ENCODE measurements at places on chromosomes 5 and 9.
A peak's percentile ranks its signal among the peaks of the same experiment; 100 is the strongest.

GRCh38 chr9:86282979-86283535 is 719 bp upstream of the ISCA1 start:
- DNase-seq: peak; percentile 69

- DNase-seq: no peak
These were observed 1.1 kb downstream of the FKBP15 start for GRCh38 chr9:113219969-113220368.

- DNase-seq: no peak
These were observed 328.6 kb downstream of the ENC1 start for GRCh38 chr5:74311961-74312360.

DNA sequence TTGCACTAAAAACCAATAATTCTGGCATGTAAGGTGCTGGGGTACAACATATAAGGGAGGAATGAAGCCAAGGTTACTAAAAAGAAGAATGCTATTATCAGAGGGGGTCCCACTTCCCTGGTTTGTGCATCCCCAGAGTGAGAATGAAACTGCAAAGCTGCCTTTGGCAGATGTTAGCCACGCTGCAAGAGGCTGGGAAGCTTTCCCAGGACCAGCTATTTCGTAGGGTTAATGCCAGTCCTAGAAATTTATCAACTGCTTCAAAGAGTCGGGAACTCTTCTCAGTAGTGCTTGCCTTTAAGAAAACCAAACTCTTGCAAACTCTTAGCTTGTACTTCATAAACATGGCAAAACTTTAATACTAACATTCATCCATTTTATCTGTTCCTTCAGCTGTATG is 87.5 kb upstream of the NR5A1 start:
- no peak for DNase-seq

DNA sequence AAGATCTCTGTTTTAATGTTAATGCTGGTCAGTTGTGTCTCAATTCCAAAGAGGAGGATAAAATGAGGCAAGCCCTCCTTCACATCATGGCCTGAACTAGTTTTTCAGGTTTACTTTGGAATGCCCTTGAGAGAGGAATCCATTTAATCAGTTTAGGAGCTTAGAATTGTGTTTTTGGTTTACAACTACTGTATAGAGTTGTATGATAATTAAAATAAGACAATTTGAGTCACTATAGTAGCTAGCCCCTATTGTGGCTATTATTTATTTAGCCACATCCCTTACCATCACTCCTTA is 107.8 kb upstream of the PRLR start:
- no peak for DNase-seq

DNA sequence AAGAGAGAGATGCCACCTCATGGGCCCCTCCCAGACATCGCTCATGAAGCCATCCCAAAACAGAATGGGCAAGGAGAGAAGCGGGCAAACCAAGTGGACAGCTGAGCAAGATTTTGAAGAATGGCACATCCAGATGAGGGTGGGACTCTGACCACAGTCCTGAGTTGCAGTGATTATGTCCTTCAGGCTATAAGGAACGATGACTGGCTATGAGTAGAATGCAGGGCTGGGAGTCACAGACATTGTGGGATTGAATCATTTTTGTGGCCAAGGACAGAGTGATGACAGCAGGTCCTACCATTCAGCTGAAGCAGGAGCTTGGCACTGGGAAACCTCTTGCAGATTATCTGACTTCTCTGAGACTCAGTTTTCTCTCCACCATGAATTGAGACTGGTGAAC is 245.7 kb upstream of the SLC30A5 start:
- peak; percentile 28 for DNase-seq

DNA sequence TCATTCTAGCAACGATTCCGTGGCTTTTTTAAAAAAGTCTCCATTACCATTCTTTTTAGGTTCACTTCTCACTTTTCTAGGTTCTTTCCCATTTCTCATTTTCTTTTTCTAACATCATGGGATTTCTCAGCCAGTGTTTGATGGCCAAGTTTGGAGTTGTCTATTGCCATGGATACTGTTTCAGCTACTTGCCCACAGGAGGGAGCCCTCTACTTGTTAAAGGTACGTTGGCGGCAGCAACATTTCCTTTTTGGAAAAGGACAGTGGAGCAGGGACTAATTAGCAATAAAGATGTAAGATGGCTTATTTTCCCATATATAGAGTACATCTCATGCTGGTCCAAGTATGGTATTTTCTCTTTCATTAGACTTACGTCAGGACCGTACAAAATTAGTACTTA is 2257.5 kb upstream of the C9orf72 start:
- no peak for DNase-seq

- DNase-seq: no peak
These were observed 233.7 kb upstream of the ADRA1B start for GRCh38 chr5:159682623-159683022.

DNA sequence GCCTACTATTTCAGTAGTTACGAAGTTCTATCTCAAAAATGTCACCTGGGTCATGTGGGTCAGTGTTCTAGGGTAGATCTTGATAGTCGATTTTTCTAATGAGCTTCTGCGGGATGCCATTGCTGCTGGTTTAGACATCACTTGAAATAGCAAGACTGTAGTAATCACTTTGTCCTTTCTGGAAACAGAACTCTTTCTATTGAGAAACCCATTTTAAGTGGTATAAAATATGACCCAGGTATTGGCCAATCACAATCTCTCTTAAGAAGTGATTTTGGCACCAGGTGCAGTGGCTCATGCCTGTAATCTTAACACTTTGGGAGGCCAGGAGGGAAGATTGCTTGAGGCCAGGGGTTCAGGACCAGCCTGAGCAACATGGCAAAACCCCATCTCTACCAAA is 17.6 kb downstream of the ARRDC3 start:
- DNase-seq: no peak

- no peak for DNase-seq
These were observed 168.6 kb upstream of the MVB12B start for GRCh38 chr9:126157826-126158587.

DNA sequence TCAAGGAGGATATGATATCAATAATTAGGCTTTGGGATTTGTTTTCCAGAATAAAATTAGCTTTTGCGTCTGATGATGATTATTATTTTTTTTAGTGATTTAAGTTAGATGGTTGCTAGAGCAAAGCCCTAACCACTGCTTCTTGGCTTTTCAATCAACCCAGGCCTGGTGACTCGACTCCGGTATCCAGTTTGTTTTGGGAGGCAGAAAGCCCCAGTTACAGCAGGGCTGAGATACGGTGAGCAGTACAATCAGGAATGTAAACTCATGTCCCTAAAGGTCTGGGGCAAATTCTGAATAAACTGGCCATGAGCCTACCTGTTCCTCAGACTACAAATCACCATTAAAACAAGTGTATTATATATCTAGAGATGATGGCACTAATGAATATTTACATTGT is 24.4 kb upstream of the CYFIP2 start:
- DNase-seq: no peak

GRCh38 chr9:100324594-100325200 is 28.0 kb downstream of the TEX10 start:
- no peak for DNase-seq

All from amniotic stem cell (primary cell).